LHCN-M2 (cell line): ENCODE measurements at places on chromosomes 5 and 9. TPM values are rescaled to one million over a fixed set of nuclear protein-coding genes. Genes with fewer than 3 reads are reported as not detected.

The ICE1 gene
- total RNA-seq, result 27.3 and 28.5 TPM in 2 replicates

- DNase-seq, result peak; percentile 35
Observed at GRCh38 chr5:123755653-123756317, 243.8 kb downstream of the CSNK1G3 start.

- DNase-seq, result peak; percentile 28
Observed at GRCh38 chr9:96441798-96442445, 8.0 kb upstream of the HABP4 start.

- peak; percentile 87 for DNase-seq
Observed at GRCh38 chr5:96256795-96257470, 176.1 kb downstream of the PCSK1 start.

DNA sequence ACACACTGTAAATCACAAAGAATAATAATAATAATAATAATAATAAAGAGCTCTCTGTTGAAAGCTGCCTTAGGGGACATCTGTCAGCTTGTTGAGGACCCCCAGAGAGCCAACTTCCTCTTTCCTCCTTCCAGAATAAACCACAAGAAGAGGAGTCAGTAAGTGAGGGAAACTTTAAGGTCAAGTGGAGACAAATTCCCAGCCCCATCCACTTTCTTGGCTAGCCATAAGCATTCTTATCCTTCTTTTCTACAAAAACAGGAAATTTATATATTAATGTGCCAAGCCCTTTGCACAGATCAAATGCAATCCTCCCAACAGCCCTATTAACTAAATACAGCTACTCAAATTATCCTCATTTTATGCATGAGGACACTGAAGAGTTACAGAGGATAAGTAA, 9.4 kb upstream of the C5orf58 start:
- DNase-seq, result no peak

DNA sequence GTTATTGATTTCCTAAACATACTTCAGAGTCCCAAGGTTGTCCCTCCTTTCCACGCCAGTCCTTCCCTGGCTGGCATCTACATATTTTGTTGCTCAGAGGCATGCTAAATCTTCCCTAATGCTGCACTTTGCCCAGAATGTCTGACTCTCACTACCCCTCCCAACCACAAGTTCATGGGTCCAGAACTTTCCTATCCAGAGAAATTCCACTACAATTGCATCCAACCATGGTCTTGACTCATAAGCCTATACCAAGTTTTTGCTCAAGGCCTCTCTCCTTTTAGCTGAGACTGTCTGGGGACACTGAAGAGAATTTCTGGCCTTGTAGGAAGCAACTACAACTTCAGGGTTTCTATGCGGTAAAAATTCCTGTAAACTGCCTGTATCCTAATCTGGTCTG, 206.3 kb downstream of the BNC2 start:
- no peak for DNase-seq

The NR5A1 gene
- not detected in 2 replicates for total RNA-seq

GRCh38 chr5:148970876-148971275, 92.0 kb downstream of the SH3TC2 start:
- DNase-seq, result no peak

DNA sequence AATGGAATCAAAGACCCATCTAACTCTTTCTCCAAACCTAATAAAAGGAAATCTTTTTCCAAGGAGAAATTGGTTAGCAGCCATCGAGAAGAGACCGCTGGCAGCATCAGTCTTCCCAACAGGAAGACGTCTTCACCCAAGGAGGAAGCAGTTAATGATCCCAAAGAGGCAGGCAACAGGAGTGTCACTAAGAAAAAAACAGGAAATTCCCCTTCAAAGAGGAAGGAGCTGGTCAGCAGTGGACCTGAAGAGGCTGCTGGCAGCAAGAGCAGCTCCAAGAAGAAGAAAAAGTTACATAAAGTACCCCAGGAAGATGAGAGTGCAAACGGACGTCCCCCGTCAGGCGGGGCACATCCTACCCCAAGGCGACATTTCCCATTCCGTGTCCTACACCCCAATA, 143.7 kb downstream of the ELAVL2 start:
- no peak for DNase-seq

GRCh38 chr9:129058965-129059795, 21.7 kb upstream of the DOLPP1 start:
- DNase-seq, result peak; percentile 57

DNA sequence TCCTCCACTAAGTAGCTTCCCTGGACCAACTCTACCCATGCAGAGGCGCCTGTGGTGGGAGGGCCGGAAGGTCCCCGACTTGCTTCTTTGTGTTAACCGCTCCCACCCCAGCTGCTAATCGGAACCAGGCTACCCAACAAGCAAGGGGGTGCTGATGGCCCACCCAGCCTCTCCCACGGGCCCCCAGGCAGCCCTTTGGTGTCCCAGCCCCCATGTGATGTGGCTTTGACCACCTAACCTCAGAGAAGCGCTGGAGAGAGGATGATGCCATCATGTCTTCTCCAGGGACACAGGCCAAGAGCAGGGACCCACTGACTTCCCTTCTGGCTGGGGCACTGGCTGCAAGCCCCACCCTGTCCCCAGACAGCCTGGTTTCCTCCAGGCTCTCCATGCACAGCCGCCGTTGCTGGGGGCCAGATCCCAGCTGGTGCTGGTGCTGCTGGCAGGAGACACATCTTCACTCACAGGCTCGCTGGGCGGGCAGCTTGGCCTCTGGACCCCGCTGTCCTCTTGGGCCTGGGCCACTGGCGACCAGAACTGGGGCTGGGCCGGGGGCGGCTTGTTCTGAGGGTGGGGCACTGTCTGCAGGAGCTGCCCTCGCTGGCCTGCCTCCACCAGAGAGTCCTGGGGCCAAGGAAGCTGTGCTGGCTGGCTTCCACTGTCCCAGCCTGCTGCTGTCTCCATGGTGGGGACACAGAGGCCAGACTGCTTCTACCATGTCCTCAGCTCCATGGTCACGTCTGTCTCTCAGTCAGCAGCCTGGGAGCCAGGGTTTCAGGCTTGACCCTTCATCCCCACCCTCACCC, 27.8 kb downstream of the LAMC3 start:
- DNase-seq, result no peak

- DNase-seq, result no peak
Observed at GRCh38 chr9:69173497-69173890, 583 bp upstream of the TJP2 start.

DNA sequence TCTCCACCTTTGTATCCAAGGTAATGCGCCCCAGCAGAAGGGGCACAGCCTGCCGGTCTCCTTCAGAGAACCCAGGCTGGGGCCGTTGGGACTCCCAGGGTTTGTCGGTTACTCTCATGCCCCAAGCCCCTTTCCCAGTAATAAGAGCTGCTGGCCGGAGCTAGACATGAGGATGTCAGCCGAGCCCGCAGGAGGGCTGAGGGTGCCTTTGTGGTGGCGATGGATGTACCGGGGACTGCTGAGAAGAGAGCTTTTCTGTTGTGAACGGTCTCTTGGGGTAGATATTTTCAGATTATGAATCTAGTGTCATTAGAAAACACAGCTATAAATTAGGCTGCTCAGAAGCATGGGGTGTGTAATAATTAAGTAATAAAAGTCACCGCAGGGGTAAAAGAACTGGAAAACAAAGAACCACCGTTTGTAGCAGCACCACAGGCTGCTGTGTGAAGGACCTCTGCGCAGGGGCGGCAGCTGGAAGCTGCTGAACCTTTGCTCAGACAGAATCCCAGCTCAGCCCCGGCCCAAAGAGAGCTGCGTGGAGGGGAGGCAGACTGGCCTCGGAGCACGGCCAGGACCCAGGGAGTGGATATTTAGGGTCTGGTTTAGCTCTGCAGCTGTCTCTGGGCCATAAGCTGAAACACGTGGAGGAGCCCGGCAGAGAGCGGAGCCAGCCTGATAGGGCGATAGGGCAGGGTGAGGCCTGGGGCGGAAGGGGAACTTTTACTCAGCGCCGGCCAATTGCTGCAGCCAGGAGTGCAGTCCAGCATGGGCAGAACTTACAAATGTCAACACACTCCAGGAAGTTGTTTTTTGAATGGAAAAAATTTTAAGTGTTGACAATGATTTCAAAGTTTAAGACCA, 50.5 kb upstream of the BARHL1 start:
- no peak for DNase-seq
